Occipital lobe (tissue), 3 donors: ENCODE measurements at places on chromosomes 11 and 22. TPM values are rescaled to one million over a fixed set of nuclear protein-coding genes. Genes with fewer than 3 reads are reported as not detected.

GRCh38 chr11:25981998-25982397, 349.9 kb upstream of the ANO3 start:
- DNase-seq = no peak

Gene OR2AG1
- not detected for total RNA-seq

Gene MMP1
- total RNA-seq = not detected

GRCh38 chr11:14320020-14320419, 39.0 kb downstream of the RRAS2 start:
- DNase-seq = no peak

- DNase-seq = no peak
These were observed 2.5 kb downstream of the TBC1D22A start for GRCh38 chr22:46764779-46765485.

DNA sequence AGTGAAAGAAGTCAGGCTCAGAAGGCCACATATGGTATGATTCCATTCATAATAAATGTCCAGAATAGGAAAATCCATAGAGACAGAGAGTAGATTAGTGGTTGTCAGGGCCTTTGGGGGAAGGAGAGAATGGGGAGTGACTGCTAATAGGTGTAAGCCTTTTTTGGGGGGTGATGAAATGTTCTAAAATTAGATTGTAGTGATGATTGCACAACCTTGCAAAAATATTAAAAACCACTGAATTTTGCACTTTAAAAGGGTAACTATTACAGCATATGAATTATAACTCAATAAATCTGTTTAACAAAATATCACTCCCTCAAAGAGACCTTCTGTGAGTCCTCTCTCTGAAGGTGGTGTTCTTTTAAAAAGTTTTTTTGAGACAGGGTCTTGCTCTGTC, 72.3 kb upstream of the GRK3 start:
- no peak for DNase-seq

DNA sequence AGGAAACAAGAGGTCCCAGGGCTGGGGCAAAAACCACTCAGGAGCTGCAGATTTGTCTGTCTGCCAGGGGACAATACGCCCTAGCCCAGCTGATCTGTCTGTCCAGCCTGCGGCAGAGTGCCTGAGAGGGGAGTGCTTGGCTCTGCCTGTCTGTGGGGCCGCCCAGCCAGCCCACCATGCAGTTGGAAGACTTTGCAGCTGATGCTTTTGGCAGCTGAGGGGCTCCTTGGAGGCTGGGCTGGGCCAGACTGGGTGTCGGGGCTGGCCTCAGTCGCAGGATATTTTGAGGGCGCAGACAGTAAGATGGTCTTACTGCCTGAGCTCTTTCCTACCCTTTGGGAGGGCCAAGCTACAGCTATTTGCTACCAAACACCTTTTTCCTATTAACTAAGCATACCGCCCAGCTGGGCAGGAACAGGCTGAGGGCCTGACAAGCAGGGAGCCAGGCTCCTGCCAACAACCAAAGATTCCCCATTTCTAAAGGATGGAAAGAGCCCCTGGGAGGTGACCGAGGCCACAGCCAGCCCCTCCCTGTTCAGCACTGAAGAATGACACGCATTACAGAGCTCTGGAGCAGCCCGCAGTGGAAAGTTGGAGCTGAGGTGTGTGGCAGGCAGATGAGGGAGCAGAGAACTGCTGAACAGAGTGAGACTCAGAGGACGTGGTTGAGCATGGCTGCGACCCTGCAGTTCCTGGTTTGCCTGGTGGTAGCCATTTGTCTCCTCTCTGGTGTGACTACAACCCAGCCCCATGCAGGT, at the start of gene FAM180B:
Gene FAM180B, plus strand, starts transcription at position 581 of the 758 bp plus-strand sequence. Its CDS starts 91 bp downstream, at position 672.
- DNase-seq = no peak

Gene CRYBA4
- total RNA-seq = not detected

DNA sequence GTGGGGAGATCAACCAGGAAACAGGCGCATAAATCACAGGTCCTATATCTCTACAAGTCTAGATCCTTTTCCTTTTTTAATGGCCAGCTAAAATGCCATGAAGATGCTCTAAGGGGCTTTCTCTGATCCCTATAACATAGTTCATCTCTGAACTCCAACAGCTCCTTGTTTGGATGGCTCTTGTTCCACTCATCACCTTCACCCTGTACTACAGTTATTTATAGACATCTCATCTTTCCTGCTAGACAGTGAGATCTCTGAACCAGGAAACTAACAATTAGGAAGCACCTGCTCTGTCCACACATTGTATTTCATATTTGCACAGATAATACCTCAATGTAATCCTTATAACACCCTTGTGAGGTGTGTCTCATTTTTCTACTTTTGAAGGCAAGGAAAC, 31.6 kb downstream of the KCNA4 start:
- DNase-seq = no peak

Gene OR4D5
- total RNA-seq = not detected

GRCh38 chr11:129144256-129144655, 47.9 kb downstream of the ARHGAP32 start:
- no peak for DNase-seq

DNA sequence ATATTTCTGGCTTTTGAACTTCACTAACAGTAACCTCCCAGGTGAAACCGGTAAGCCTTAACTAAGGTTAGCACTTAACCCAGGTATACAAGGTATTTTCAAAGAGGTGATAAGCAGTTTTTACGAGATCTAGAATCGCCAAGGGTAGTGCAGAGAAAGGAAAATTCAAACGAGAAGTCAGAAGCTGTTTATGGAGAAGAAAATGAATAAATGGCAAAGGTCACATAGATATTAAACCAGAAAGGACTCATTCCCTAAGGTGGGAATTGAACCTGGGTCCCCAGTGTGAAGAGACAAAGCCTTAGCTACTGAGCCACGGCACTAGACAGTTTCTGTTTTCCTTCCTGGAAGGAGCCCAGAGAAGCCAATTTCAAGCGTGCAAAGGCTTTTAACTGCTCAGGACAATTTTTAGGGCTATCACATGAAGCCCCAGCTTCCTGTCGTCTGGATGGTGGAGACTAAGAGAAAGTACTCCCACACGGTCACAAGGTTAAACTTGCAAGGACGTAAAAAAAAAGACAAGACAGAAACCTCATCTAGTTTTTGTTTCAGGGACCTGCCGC, 5.7 kb upstream of the C1QTNF6 start:
- no peak for DNase-seq

DNA sequence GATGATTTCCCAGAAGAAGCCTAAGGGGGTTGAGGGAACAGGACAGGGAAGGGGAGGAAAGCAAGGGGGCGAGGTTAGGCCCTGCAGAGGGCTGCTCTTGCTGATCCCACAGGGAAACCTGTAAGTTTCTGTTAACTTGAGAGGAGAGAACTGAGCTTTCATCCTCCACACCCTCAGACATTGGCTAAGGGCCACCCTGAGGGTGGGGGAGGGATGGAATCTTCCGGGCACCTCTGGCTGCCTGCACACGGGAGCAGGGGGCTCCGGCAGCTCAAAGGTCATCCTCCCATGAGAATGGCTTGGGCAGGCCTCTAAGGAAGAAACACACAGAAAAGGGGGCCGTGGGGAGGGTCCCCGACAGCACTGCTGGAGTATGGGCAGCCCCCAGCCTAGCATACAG, 108.1 kb downstream of the TSPAN18 start:
- no peak for DNase-seq
